ENCODE measurements at places on chromosomes 1 and 21.

DNA sequence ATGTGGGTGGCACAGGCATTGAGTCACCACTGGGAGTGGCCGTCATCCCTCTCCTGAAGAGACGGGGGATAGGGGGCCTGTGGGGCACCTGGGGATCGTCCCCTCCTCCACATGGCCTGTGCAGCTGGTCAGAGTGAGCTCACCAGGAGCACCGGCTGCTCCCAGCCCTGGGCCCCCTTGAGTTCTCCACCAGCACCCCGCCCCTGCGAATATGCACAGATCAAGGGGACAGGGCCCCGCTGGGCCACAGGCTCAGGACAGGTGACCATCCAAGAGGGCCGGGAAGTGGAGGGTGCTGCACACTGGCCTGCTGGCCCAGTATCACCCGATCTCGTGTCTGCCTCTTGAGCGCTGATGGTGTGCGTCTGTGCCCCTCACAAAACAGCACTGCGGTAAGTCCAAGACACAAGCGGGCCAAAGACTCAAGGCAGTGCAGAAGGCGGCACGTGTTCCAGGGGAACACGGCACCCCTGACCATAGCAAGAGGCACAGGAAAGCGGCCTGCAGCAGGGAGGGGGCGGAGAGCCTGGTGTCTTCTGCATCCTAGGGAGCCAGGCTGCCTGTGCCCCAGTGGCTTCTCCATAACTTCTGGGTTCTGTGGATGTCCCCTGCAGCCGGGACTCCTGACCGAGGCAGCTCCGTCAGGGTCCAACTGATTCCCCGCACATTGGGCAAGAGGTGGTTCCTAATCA is 18.1 kb upstream of the TSPEAR start:
- DNase-seq = no peak

GRCh38 chr21:36915696-36916245 is 50.7 kb downstream of the HLCS start:
- DNase-seq = no peak

DNA sequence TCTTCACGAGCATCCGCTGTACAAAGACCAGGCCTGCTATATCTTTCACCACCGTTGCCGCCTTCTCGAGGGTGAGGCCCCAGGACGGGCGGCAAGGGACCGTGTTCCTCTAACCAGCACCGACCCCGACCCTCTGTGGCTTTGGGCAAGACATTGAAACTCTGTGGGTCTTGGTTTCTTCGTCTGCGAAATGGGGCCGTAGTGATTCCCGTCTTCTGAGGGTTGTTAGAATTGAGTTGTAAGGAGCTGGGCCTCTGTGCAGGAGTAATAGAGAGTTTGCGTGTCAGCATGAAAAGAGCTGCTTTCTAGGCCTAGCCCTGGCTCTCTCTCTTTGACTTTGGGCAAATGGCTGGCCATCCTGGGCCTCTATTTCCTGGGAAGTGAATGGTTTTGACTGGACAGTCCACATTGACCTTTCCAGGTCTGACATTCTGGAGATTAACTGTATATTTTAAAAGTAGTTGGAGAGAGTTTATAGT is 591 bp downstream of the MRPL37 start:
- DNase-seq = no peak

GRCh38 chr1:21262293-21263051 is 27.8 kb downstream of the ECE1 start:
- DNase-seq = no peak

DNA sequence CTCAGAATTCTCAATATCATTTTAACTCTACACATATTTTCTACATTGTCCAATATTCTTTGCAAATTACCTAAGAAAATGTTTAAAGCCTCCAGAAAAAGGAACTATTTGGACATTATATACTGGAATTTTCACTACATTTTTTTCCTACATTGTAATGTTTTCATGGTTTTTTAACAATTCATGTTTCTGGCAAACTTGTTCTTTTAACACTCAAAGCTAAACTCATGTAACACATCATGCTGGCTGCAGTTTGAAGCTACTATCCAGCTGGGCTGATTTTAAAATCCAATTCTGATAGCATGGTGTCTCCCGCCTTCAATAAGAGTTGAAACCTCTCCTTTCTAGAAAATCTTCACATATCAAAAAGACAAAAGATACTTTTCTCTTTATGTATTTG is 52.0 kb downstream of the TGFBR3 start:
- DNase-seq = no peak

DNA sequence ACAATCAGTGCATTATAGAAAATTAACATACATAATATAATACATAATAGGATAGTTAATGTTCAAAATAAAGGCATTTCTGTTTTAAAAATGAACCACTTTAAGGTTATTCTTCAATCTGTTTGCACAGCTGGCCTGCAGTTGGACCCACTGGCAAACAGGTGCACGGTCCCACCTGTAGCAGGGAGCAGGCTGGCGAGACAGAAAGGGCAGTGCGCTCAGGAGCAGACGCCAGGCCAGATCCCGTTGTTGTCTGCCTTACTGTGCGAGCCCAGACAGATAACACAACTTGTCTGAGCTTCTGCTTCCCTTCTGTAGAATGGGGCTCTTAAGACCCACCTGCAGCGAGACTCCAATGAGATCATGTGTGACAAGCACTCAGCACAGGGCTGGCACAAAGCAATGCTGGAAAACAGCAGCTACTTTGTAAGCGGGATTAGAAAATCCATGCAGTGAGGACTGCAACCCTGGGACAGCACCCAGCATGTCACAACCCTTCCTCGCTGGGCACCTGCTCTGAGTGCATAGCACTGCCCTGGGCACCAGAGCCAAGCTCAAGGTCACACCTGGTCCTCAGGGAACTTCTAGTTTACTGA is 33.5 kb downstream of the VPS26C start:
- no peak for DNase-seq

DNA sequence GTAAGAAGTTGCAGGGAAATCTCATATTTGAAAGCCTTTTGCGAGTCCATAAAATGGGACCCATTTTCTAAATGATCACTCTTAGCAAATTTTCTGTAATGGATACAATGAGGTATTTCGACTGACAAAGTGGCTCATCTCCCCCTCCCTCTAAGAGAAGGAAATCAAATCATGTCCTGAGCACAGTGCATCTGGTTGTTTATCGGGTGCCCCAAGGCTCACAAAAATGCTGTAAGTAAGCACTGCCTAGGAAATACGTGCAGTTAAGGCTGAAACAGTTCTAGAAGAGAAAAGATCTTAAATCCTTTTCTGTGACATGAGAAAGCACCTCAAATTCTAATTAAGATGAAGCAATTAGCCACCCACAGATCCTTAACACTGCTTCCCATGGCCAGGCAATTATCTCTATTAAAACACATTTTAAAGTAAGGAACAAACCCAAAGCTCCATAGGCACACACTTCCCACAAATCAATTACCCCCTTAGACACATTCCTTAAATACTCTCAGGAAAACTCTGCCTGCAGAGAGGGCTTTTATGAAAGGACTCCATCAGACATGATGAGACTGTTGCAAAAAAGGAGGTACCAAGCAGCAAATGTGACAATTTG is 216.3 kb downstream of the KCNH1 start:
- DNase-seq = no peak

- DNase-seq = no peak
Measured at GRCh38 chr1:153799566-153800465, 24.6 kb downstream of the SLC27A3 start.

DNA sequence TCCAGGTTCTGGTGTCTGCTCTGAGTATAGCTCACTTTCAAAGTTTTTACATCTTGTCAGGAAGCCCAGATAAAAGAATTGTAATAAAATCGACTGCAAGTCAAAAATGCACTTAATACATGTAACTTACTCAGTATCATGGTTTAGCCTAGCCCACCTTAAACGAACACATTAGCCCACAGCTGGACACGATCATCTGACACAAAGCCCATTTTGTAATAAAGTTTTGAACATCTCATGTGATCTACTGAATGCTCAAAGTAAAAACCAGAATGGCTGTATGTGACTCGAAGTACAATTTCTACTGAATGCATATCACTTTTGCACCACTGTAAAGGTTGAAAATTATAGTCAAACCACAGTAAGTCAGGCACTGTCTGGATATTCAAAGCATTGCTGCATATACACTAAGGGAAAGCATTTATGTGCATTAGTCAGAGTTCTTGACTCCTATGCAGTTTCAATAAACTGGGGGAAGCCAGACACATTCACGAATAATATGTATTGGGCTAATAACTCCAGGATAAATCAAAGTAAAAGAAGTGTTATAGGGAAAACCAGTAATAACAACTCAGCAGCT is 12.2 kb upstream of the TDRD10 start:
- DNase-seq = no peak

DNA sequence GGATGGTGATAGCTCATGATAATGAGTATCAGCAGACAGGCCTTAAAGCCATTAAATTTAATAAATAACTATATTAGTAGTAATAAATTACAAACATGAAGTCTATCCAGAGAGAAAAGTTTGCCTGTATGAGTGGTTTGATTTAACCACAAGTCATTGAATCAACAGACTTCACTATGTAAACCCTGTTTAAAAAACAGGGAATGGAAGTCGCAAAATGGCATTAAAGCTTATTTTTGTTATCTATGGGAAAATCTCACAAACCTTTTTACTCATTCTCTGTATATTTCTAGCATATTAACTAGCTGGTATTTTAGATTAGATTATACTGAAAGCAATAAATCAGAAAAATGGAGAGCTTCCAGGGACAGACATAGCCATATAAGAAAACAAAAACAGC is 45.3 kb downstream of the SASS6 start:
- no peak for DNase-seq

GRCh38 chr21:44437371-44437695 is 18.0 kb upstream of the LRRC3 start:
- no peak for DNase-seq

GRCh38 chr1:167132301-167133010 is 38.6 kb downstream of the STYXL2 start:
- DNase-seq = no peak

- no peak for DNase-seq
Measured at GRCh38 chr1:48870596-48870995, 93.9 kb upstream of the BEND5 start.

GRCh38 chr1:83561346-83561745 is 437.6 kb downstream of the TTLL7 start:
- DNase-seq = no peak

DNA sequence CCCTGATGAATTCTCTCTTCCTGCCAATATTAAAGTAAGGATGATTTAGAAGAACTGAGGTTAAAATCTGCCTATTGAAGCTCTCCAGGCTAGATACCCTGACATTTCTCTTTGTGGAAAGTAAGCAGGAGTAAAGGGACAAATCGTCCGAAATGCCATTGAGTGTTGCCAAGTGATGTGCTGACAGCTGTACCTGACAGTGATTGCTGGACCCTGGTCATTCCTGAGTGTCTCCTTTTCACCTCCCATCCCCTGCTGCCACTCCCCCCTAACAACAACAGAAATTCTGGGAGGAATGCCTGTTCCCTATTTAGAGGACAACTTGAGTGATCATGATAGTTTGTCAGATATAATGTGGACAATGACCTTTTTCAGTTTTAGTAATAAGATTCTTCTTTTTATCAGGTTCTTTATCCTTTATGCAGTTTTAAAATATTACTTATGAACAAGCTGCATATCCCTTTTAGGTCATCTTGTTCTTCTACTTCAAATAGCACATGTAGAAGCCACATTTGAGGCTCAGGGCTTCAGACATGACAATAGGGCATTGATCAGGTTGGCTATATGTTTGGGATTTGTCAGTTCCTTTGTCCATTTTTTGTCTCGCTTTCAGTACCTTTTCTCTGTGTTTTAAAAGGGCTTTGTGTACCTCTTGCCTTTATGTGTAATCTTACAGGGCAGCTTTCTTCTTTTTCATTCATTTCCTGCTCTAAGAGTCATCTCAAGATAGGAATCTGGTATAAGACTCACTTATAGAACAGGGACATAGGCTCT is 56.0 kb downstream of the ITSN1 start:
- DNase-seq = no peak

GRCh38 chr1:199794105-199794863 is 233.2 kb upstream of the NR5A2 start:
- no peak for DNase-seq

DNA sequence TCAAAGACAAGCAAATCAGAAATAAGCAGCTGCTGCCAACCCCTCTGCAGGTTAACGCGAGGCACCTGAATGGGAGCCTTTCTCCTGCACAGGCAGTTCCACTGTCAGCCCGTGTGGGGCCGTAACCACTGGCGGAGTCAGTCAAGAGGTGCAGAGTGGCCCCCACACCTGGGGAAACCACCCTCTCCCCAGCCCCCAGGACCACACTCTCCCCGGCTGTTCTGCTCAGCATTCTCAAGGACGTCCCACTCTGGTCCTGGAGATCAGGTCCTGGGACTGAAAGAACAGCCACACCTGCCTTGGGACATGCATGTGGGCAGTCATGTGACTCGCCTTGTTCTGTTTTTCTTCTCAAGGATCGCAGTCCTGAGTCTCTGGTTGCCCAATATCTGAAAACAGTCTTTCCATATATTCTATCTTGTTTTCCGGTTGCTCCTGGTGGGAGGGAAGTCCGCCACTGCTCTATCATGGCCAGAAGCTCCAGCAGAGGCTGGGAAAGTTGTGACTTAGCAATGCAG is 252.5 kb downstream of the PTPRU start:
- no peak for DNase-seq

- DNase-seq = no peak
Measured at GRCh38 chr1:233599542-233600073, 14.3 kb upstream of the KCNK1 start.

DNA sequence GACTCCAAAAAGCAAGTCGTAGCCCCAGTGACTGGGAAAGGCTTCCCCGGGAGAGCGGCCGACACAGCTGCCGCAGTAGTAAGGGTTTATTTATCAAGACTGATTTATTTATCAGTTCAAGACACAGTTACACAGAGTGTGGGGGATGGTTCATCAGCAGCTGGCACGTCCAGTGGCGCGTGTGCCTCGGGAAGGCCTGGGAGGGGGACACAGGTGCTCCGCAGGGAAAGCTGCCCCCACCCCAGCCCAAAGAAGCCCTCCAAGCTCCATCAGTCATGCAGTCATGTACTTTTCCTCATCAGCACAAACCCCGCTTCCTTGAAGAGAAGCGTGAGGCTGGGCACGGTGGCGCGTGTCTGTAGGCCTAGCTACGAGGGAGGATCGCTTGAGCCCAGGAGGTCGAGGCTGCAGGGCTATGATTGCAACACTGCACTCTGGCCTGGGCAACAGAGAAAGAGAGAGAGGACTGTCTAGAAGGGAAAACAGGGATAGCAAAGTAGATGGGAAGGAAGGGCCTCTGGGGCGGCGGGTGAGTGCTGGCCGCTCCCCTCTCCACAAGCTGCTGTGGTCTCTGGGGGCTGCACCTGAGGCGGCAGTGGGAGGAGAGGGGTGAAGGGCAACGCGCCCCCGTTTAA is 53.2 kb downstream of the PRKCZ start:
- DNase-seq = no peak
